ENCODE measurements at places on chromosomes 11 and 22.

- no peak for DNase-seq
Observed at GRCh38 chr22:46148336-46148735, 2.0 kb upstream of the PPARA start.

- DNase-seq, result no peak
Observed at GRCh38 chr11:1642288-1643145, 12.9 kb downstream of the KRTAP5-5 start.

GRCh38 chr11:36751335-36751781, 153.3 kb upstream of the RAG2 start:
- DNase-seq, result no peak

- no peak for DNase-seq
Observed at GRCh38 chr22:44091021-44091721, 67.1 kb downstream of the PARVB start.

DNA sequence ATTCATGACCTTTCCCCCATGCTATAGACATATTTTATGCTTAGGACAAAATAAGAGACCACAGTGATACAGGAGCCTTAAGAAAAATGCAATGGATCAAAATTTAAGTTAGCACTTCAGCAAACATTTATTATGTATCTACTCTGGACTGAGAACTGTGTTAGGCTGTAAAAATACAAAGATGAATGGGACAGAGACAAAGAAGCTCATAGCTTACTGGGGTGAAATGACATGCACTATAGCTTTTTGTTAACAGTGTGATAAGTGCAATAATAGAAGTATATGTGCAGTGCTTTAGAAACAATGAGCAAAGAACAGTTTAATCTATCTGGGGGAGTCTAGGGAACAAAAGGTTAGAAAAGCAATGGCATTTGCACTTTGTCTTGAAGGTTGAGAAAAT, 1543.1 kb downstream of the FAM181B start:
- DNase-seq, result no peak

DNA sequence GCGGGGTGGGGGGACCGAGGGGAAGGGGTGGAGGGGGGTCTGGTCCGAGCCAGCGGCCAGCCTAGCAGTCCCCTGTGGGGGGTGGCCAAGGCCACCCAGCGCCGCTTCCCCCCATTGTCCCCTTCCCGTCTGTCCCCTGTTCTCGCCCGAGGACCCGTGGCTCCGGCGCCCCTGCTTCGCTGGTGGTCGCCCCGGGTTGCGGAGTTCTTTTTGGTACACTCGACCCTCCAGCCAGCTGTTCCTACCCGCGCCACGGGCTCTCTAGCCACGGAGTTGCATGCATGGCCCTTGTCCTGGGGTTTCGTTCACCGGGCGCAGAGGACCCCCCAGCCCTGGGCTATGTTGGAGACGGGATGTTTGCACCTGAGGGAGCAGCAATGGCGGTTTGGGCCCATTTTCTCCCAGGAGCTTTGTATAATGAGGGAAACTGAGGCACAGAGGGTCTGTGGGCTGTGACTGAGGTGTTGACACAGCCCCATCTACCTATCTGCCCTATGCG, 489 bp downstream of the RNF214 start:
- DNase-seq, result no peak

- no peak for DNase-seq
Observed at GRCh38 chr11:111406589-111406988, 27.5 kb upstream of the POU2AF1 start.

- no peak for DNase-seq
Observed at GRCh38 chr11:22927793-22928192, 67.5 kb upstream of the CCDC179 start.

GRCh38 chr11:70616938-70617654, 218.8 kb downstream of the CTTN start:
- DNase-seq, result no peak

DNA sequence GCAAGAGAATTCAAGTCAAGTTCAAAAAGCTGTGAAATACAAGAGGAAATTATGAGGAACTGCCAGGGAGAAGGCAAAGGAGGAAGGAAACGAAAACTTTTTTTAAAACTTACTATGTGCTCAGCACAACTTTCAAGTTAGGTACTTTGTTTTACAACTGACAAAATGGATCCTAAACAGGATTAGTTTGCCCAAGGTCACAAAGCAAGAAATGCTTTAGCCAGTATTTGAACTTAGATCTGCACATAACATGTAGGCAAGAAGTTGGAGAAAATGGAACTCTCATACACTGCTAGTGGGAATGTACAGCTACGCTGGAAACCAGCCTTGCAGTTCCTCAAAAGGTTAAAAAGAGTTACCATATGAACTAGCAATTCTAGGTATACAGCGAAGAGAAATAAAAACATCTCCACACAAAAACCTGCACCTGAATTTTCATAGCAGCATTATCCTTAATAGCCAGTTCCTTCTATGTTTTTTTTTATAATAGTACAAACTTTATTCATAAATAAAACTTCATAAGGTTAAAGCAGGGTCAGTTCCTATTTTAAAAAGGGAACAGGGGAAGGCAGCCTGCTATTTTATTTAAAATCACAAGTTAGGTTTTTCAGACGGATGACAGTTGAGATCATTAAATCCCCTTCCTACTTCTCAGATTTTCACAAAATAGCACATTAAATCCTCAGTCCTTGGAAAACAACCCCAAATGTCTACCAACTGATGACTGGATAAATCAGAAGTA, 19.2 kb downstream of the DDX6 start:
- no peak for DNase-seq

- no peak for DNase-seq
Observed at GRCh38 chr11:40215556-40215955, 1243.9 kb downstream of the LRRC4C start.

GRCh38 chr22:22168190-22168940, 76.2 kb upstream of the VPREB1 start:
- no peak for DNase-seq

- DNase-seq, result no peak
Observed at GRCh38 chr11:73576185-73576614, 21.7 kb downstream of the FAM168A start.

DNA sequence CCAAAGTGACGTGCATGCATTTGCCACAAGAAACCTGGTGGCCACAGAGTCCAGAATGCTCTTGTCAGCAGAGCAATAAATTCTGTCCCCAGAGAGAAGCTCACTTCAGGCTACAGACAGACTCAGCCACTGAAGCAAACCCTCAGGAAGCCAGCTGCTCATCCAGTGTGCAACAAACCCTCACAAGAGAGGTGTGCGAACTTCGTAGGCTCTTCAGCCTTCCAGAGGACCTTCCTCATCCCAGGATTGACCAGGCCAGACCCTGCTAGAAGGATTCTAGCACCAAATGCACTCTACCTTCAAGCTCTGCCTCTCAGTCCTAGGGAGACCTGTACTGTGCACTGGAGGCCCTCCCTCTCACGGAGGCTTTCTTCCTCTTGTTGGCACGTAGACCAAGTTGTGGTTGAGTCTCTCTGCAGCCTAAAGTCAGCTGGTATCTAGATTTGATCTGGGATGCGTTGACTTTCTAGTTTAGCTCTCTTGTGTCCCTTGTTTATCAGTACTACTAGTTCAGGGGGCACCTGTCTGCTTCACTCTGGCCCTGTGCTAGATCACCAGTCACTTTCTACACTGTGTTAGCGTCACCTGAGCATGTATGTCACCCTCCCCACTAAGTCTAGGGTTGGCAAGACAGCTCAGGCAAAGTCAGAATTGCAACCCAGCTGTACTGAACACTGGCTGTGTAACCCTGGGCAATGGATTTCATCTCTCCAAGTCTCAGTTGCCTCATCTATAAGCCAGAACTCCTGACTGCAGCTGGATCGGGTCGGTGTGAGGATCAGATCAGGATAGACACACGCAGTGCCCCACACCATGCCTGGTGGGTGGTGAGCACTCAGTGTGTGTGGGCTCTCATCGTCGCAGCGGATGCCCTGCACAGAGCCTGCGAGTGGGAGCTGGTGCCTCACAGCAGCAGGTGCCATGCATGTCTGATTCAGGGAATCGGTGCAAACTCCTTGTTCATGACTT, 22.1 kb upstream of the TMPRSS13 start:
- no peak for DNase-seq

GRCh38 chr11:110329445-110329844, 33.0 kb upstream of the RDX start:
- no peak for DNase-seq

DNA sequence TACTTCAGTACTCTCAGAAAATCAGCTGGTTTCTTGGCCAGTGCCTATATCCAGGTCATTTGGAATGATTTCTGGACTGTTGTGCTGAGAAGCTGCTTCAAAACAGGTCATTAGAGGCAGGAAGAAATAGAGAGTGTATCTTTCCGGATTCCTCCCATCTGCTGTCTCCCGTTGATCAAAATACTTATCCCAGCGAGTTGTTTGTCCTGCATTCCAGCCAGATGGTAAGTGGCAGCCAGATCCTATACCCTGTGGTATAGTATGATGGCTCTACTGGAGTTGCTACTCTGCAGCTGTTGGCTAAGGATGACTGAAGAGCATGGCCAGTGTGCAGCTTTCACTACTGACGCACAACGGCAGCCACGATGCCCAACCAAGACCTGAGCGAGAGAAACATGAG, 560.9 kb upstream of the ANO5 start:
- no peak for DNase-seq

DNA sequence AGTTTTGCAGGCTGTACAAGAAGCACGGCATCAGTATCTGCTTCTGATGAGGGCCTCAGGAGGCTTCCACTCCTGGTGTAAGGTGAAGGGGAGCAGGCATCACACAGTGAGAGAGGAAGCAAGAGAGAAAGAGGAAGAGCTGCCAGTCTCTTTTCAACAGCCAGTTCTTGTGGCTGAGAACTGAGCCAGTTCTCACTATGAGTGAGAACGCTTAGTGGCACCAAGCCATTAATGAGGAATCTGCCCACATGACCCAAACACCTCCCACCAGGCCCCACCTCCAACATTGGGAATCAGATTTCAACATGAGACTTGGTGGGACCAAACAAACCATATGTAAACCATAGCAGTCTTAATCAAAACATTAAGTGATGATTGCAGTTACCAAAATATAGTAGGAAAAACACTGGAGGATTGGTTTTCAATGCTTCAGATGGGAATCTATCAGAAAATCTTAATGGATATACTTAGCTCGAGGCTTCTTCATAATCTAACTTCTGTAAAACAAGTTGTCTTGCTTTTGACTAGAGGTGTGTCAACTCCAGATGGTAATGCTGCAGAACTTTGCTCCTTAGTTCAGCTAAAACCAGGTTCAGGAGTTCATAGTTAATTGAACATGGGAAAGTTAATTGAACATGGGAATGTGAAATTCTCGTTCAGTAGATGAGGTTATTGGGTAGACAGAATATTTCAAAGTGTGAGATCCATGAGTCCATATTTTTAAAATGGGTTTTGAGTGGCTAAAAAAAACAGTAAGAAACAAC, 12.2 kb downstream of the FAR1 start:
- DNase-seq, result no peak

- no peak for DNase-seq
Observed at GRCh38 chr22:40081662-40082061, 86.9 kb downstream of the FAM83F start.

- DNase-seq, result no peak
Observed at GRCh38 chr11:130300567-130300966, 14.2 kb downstream of the ZBTB44 start.

- no peak for DNase-seq
Observed at GRCh38 chr22:19463491-19464469, 15.2 kb downstream of the UFD1 start.

DNA sequence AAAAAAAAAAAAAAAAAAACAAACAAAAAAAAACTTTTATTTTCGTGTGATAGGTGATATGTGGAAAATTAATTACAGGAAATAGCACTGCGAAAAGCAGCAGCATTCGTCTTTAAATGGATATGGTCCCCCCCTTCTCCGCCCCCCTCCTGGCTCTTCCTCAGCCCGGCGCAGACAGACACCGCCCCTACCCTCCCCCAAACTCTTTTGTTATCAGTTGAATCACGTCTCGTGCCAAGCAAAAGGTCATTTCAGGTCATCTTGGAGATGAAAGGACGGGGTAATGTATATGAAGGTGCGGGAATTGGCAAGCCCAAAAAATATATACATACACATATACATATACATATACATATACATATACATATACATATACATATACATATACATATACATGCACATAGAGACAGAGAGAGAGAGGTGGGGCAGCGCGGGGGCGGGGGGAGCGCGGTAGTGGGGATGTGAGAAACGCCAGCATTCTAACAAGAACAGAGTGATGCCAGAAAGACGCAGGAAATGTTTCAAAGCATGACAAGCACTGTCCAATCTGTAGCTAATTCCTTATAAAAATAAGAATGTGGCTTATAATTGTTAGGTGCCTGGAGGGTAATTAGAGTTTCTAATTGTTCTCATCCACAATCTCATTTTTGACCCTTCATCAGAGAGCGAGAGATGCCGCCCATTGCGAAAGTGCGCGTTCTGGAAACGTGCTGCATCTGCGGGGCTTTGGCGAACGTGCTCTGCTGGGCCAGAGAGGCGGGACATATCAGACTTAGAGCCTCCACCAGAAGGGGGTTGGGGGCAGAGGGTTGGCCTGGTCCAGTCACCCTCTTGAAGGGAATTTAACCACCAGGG, 214.5 kb upstream of the UBASH3B start:
- no peak for DNase-seq

GRCh38 chr11:99366546-99366945, 345.8 kb downstream of the CNTN5 start:
- DNase-seq, result no peak

- DNase-seq, result no peak
Observed at GRCh38 chr11:2149864-2150847, 10.9 kb downstream of the INS start.

DNA sequence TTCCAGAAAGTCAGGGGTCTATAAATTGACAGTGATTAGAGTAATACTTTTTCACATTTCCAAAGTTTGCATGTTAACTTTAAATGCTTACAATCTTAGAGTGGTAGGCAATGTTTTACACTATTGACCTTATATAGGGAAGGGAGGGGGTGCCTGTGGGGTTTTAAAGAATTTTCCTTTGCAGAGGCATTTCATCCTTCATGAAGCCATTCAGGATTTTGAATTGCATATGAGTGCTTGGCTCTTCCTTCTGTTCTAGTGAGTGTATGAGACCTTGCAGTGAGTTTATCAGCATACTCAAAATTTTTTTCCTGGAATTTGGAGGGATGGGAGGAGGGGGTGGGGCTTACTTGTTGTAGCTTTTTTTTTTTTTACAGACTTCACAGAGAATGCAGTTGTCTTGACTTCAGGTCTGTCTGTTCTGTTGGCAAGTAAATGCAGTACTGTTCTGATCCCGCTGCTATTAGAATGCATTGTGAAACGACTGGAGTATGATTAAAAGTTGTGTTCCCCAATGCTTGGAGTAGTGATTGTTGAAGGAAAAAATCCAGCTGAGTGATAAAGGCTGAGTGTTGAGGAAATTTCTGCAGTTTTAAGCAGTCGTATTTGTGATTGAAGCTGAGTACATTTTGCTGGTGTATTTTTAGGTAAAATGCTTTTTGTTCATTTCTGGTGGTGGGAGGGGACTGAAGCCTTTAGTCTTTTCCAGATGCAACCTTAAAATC, 5.3 kb downstream of the MALAT1 start:
- DNase-seq, result no peak

- no peak for DNase-seq
Observed at GRCh38 chr11:44661311-44661717, 65.4 kb upstream of the TSPAN18 start.

DNA sequence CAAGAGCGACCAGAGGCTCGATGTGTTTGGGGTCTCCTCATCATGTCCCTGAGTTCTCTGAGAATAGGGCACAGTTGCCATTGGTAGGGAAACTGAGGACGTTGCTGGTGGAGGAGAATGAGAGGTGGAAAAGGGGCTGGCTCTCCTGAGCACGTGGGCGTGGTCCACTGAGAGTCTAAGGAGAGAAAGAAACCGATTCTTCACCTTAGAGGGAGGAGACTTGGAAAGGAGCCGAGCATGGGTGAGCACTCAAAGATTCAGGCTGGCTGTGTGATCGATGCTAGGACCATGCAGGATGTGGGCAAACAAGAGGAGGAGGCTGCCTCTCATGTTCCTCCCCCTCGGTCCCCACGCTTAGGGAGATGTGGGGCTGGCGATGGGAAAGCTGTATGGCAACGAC, 19.8 kb upstream of the TLCD5 start:
- no peak for DNase-seq
